ENCODE measurements at places on chromosomes 12 and 14.

- no peak for DNase-seq
These were observed 323.8 kb downstream of the BCAT1 start for GRCh38 chr12:24625103-24625502.

DNA sequence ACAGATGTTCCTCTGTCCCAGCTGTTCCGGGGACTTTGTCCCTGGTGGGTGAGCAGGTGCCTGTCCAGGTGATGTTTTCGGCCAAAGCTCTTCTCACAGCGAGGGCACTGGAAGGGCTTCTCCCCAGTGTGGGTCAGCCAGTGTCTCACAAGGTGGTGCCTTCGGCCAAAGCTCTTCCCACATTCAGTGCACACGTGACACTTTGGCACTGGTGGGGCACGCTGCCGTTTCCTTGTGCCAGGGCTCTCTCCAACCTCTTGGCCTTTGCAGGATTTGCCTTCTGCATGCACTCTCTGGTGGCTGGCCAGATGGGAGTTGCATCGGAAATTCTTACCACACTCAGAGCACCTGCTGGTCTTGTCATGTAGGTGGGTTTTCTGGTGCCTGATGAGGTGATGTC, 7.7 kb downstream of the ZNF641 start:
- no peak for DNase-seq

DNA sequence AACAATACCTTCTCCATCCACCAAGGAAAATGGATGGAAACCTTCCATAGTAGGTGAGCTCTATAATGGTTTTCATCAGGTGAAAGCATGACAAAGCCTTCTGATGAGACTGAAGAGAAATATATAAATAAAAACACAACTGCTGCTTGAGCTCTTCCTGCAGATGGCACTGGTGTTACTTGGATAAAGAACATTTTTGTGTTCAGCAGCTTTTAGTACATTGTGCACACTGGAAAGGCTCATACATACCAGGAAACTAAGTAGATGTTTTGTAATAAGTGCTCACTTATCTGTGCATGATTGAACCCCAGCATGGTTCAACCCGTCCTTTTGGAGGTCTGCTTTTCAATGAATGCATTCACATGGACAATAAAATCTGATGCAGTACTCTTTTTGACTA, 357.3 kb upstream of the MIS18BP1 start:
- DNase-seq, result no peak

DNA sequence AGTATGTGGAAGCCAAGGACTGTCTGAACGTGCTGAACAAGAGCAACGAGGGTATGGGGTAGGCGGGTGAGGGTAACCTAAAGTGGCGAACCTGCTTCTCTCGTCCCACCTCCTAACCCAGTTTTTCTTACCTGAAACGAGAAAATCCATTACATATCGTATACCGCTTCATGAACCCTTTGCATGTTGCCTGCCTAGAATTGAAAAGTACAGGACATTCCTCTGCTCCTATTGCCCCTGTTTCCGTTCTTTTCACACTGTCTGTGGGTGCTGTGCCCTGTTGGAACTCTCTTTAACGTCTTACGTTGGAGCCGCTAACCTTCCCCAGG, 513 bp downstream of the PFDN5 start:
- no peak for DNase-seq

DNA sequence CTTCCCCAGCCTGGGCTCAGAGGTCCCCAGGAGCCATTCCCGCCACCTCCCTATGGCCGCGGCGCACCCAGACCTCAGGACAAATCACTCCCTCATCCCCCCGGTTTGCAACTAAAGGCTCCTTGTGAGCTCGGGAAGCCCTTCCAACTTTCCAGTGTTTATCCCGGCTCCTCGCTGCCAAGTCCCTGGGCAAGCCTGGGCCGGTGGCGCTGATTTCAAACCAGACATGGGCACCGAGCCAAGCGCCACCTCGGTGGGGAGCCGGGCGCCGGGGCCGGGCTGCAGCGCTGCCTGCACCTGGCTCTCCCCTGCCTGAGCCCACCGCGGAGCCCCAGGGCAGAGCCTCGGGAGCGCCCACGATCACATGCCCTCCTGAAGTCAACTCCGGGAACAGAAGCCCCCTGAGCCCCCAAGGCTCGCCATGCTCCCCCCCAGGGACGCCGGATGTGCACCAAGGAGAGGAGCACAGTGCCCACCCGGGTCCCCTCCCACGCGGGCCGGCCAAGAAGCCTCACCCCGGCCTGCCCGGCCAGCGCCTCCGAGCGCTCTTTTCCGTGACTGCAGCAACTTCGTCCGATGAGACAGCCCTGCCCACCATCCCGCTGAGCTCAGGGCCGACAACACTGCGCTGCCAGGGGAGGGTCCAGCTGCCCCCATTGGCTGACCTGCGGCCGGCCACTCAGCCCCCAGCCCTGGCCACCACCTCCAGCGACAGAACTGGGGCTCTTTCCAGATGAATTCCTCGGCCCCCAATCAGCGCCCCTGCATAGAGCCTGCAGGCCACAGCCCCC, 50.0 kb downstream of the NCOR2 start:
- DNase-seq, result no peak

GRCh38 chr12:132210223-132211055, 66.2 kb downstream of the NOC4L start:
- DNase-seq, result no peak

- no peak for DNase-seq
These were observed 98.7 kb downstream of the HECTD4 start for GRCh38 chr12:112283546-112283945.

DNA sequence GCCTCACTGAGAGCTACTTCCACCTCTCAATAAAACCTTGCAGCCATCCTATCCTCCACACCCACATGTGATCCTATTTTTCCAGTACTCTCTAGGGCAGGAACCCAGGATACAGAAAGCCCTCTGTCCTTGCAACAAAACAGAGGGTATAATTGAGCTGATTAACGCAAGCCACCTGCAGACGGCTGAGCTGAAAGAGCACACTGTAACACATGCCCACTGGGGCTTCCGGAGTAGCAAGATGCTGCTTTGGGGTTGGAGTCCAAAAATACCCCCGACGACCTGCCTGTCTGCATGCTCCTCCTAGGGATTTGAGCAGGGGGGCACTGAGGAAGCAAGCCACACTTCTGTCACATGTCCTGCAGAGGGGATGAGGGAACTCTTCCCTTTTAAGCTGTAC, 401.1 kb upstream of the FOXG1 start:
- no peak for DNase-seq
